Retina (tissue), 1 donor: ENCODE measurements at places on chromosomes 3 and 15.

DNA sequence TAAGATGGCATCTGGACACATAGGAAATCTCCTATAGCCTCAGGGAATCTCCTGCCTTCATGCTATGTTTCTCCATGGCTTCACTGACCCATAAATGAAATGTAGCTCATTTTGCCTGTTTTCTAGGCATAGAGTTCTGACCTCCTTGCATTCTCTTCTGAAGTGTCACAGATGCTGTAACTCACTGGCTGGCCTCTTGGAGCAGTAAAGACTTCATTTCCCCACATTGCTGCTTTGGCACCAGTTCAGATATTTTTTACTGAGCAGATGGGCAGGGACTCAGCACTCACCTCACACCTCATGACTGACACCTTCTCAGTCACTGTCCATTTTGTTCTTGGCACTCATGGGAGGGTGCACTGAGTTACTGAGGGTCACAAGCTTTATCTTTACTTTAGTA lies 286.7 kb upstream of the TGFBR2 start:
- peak; percentile 5 for DNase-seq

DNA sequence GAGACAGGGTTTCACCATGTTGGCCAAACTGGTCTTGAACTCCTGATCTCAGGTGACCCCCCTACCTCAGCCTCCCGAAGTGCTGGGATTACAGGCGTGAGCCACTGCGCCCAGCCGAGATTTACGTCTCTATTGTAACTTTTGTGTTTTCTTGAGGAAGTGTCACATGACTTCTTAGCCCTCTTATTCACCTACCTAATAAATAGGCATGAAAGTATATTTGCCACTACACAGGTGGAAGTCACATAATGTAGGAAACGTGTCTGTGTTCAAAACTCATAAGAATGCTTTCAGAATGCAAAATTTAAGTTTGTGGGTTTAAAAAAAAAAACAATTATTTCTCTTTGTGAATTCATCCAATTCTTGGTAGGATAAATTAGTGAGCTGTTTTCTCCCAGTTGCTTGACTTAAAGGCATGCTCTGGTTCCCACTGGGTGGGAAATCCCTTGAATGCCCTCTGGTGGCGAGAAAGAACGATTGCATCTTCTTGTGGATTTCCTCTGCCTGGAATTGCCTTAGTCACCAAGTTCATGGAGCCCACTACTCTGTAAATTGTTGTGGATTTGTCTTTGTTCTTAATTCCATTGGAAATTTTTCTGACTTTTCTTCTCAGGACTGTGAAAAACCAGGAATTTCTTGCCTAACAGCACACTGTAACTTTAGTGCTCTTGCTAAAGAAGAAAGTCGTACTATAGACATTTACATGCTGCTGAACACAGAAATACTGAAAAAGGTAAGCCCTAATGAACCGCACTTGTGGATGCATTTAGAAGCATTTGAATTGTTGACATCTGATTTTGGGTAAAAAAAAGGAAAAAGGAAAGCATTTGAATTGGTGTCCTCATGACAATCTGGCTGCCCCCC lies 82.2 kb upstream of the CTDSPL start:
- peak; percentile 76 for DNase-seq

DNA sequence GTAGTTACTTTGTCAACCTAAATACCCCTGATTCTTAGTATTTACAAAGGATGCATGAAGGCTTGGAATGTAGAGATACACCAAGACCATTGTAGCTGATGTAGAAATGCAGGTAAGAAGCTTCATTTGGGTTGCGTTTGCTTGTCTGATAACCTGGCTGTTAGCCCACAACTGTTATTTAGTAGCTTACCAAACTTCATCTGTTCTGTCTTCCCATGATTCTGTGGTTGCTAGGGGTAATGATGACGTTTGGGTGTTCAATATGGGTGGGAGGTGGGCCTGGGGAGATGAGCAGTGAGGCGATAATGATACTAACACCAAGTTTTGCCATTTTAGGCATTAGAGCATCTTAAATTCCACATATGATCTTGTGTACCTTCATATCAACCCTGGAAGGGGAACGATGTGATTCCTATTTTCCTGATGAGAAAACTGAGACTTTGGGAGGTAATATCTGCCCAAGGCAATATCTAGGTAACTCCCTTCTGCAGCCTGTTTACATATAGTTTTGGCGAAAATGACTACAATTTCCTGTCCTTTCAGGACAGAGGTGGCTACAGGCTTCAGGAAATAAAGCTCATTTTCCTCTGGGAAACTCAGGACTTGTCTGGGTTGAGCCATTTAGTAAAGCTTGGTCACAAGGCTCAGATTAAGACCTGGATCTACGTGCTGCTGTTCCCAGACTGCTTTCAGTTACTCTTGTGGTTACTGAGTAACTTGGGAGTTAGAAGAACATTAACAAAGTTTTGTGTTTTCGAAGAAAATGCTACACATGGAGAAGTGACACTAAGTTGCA lies 26.8 kb downstream of the FNDC3B start:
- DNase-seq = no peak

- no peak for DNase-seq
These were observed 844.7 kb downstream of the DIPK2A start for GRCh38 chr3:144816323-144816722.

- no peak for DNase-seq
These were observed 6.8 kb downstream of the ESYT3 start for GRCh38 chr3:138441256-138441655.

DNA sequence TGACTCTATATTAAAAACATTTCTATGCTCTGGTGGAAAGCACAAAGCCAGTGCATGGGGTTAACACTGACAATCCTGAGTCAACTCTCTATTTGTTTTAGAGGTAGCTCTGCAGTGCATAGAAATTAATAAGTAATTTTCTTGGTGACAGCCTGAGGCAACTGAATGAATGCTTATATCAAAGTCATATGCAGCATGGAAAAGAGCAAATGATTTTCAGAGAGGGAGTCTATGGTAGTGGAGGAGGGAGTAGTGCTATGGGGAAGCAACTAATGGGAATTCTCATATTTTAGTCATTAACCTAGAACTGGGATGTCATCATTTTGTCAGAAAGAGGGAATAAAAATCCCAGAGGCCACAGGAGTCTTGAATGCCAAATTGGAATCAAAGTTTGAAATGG lies 99.1 kb downstream of the CLSTN2 start:
- DNase-seq = no peak

DNA sequence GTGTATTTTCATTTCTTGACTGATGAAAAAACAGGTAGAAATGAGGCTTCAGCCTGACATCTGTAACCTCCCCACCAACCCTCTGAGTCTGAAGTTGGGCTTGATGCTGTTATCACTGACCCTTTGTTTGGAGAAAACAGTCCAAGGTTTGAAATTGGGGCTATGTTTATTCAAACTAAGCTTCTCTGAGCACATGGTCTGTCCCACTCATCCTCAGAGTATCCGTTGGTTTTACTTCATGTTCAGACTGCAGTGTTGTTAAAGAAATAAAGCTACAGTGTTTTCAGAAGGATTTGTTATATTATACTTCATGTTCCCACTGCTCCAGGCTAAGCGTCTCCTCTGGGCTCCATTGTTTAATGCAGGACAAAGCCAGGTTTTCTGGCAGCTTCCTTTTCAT lies 6.0 kb downstream of the MAPKBP1 start:
- no peak for DNase-seq

DNA sequence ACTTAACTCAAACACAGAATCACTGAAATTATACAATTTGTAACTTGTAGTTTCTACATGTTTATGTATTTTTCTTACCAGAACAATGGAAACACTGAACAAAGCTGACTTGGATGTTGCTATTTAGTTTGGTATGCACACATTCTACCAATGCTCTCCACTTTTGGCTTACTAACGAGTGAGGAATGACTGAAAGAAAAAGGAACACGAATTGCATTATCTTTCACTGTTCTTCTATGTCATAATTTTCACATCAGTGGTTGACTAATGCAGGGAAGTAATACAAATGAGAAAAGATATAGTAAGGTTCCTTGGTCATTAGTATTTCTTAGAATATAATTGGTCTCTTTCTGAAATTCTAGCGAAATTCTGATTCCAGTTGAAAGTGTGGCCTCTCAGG lies 9.8 kb upstream of the CNTN3 start:
- DNase-seq = no peak

DNA sequence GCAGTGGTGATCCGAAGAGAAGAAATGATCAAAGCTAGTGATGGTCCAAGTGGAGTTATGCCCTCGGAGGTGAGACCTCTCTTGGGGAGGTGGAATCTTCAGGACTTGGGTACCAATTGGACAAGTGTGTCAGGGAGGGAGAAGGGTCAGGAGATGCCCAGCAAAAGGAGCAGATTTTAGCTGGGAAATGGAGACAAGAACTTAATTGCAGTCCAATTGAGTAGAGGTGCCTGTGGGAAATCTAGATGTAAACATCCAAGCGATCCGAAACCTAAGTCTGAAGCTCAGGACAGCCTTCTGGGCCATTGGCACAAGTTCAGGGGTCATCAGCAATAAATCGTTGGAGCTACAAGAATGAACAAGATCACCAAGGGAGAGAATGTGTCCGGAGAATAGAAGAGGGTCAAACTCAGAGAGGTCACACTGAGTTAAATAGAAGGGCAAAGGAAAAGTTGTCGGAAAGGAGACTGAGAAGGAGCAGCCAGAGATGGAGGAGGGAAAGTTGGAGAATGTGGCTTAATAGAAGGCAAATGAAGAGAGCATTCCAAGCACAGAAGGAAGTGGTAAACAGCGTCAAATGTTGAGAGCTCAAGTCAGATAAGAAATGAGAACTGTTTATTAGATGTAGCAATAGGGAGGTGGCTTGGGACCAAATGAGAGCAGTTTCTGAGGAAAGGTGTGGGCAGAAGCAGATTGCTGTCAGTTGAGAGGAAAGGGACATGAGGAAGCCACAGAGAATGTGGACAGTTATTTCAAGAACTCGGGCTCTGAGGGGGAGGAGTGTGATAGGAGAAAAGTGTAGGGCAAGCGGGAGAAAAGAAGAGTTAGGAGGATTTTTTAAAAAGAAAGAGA lies 64.2 kb upstream of the FNDC3B start:
- DNase-seq = no peak
